ENCODE measurements at places on chromosomes 7 and 10.

DNA sequence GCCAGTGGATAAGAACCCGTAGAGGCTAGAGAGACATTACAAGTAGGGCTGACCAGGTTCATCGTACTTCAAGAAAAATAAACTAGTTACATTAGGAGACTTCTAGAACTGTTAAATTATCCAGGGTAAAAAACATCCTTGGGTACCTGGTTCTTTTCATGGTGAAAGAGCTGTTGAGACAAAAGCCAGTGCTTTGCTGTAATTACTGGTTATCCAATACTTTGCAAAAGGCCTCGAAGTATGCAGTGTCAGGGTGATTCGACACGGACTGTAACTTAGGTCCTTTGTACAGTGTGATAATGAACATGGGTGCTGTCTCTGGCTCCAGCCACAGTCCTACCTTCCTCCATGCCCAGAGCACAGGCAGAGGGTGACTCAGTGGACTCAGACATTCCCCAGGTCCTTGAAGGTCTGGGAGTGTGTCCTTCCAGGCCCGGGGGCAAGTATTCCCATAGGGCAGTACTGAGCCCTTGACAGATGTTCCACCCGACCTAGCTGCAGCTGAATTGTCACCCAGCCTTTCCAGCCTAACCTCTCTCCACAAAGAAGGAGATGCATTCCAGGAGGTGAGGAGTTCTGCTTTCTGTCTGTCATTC is 123.6 kb upstream of the TMEM72 start:
- no peaks in the 10 kb centered on the region for H3K4me1 ChIP-seq
- ATAC-seq = no peak
- no peak overlapping the region for H3K27ac ChIP-seq
- no peaks in the 10 kb centered on the region for H3K36me3 ChIP-seq
- no peak overlapping the region for H3K4me3 ChIP-seq

- ATAC-seq = no peak
- H3K27me3 ChIP-seq = no peaks in the 10 kb centered on the region
- H3K4me1 ChIP-seq = no peaks in the 10 kb centered on the region
- H3K27ac ChIP-seq = no peak overlapping the region
- H3K4me3 ChIP-seq = no peak overlapping the region
- no peaks in the 10 kb centered on the region for H3K36me3 ChIP-seq
These were observed 79.3 kb downstream of the RNF133 start for GRCh38 chr7:122619664-122620063.

GRCh38 chr10:72260239-72260975 is 13.3 kb upstream of the DDIT4 start:
- H3K27me3 ChIP-seq = no peaks in the 10 kb centered on the region
- ATAC-seq = peak; percentile 82
- H3K4me1 ChIP-seq = peaks cover 73% of the 10 kb centered on the region
- peak overlapping the region; percentile 97 for H3K27ac ChIP-seq
- H3K36me3 ChIP-seq = no peaks in the 10 kb centered on the region

DNA sequence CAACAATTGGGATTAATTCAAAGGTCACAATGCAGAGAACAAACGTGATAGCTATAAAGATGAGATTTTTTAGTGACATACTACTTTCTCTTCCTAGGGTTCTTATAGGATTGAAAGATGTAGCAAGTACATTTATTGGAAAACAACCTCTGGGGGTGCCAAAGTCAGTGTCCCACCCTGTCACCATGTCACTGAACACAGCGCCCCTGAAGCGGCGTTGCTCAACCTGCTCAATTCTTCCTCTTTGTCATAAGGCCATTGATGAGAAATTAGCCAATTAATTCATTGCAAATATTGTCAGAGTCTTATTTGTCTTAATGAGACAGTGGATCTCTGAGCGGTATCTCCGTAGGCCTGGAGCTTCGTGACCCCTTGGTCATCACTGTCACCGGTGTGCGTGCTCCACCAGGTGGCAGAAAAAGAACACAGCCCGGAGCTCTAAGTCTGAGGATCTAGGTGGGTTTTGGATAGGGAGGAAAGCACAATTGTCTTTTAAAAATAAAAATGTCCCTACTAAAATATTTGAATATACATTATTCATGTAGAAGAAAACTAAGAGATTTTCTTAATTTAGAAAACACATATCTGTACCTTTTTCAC is 362.6 kb downstream of the PAXIP1 start:
- no peak for ATAC-seq
- H3K27me3 ChIP-seq = no peaks in the 10 kb centered on the region
- H3K27ac ChIP-seq = no peak overlapping the region

DNA sequence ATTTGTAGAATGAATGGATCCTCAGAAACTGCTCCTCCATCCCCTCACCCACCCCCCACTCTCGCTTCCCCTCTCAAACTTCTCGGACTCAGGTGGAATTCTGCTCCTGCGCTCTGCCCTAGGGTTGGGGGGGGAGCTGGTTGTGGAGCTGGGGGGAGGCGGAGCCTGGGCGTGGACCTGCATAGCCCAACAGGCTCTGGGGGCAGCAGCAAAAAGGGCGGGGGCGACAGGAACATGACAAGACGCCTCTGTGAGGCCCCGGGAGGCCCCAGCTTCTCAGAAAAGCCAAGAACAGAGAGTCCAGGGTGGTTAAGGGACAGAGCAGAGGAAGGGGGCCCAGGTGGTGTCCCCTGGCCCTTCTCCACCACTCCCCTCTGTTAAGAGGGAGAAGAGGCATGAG is 3.5 kb downstream of the TSC22D4 start:
- no peaks in the 10 kb centered on the region for H3K27me3 ChIP-seq
- H3K36me3 ChIP-seq = peaks cover 50% of the 10 kb centered on the region
- peak overlapping the region; percentile 87 for H3K27ac ChIP-seq
- ATAC-seq = no peak

Data from stimulated activated memory B cell treated with anti-CD40 and anti-IgM and Interleukin-4, amounts not matched to agents 10 μg/mL and 1 μg/mL and 100 μg/mL, for 72 hours (primary cell).